ENCODE measurements at places on chromosomes 6 and 20. TPM values are rescaled to one million over a fixed set of nuclear protein-coding genes. Genes with fewer than 3 reads are reported as not detected.

GRCh38 chr20:45163083-45163803, 11.5 kb upstream of the PI3 start:
- no peak overlapping the region for H3K27ac ChIP-seq
- DNase-seq, result no peak
- no peaks in the 10 kb centered on the region for H3K36me3 ChIP-seq
- no peaks in the 10 kb centered on the region for H3K4me1 ChIP-seq

DNA sequence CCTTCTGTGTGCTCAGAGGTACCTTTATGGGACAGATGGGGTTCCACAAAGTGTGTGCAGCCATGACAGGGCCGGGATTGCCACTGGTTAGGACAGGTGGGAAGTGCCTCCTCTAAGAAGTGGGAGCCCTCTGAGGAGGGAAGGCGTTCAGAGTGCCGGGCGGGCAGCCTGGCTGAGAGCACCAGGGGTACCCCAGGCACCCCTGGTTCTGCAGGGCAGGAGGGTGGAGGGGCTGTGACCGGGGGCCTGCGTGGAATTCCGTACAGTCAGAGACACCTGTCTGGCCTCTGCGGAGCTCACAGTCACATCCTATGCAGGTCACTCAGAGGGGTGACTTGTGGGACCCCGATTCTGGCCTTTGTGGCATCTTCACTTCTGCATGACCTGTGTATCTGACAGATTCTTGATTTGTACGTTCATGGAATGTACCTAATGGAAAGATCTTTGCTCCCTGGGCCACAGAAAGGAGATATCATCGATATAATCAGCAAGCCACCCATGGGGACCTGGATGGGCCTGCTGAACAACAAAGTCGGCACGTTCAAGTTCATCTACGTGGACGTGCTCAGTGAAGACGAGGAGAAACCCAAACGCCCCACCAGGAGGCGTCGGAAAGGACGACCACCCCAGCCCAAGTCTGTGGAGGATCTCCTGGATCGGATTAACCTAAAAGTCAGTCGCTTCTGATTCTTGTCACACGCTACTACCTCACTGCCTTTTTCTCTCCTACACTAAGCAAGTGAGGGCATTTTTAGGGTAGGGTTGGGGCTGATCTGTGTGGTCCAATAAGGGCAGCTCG, 190.9 kb downstream of the SASH1 start:
- peaks cover 33% of the 10 kb centered on the region for H3K36me3 ChIP-seq
- no peaks in the 10 kb centered on the region for H3K27me3 ChIP-seq
- H3K4me3 ChIP-seq, result no peak overlapping the region
- DNase-seq, result no peak
- H3K4me1 ChIP-seq, result peaks cover 22% of the 10 kb centered on the region
- no peak overlapping the region for H3K27ac ChIP-seq

GRCh38 chr6:81413306-81413705, 339.2 kb downstream of the TENT5A start:
- H3K36me3 ChIP-seq, result no peaks in the 10 kb centered on the region
- no peak overlapping the region for H3K4me3 ChIP-seq
- H3K27ac ChIP-seq, result no peak overlapping the region

GRCh38 chr6:63910863-63911551, 275.4 kb downstream of the PHF3 start:
- no peaks in the 10 kb centered on the region for H3K27me3 ChIP-seq
- H3K27ac ChIP-seq, result no peak overlapping the region
- DNase-seq, result peak; percentile 43
- H3K4me3 ChIP-seq, result no peak overlapping the region
- H3K36me3 ChIP-seq, result no peaks in the 10 kb centered on the region

DNA sequence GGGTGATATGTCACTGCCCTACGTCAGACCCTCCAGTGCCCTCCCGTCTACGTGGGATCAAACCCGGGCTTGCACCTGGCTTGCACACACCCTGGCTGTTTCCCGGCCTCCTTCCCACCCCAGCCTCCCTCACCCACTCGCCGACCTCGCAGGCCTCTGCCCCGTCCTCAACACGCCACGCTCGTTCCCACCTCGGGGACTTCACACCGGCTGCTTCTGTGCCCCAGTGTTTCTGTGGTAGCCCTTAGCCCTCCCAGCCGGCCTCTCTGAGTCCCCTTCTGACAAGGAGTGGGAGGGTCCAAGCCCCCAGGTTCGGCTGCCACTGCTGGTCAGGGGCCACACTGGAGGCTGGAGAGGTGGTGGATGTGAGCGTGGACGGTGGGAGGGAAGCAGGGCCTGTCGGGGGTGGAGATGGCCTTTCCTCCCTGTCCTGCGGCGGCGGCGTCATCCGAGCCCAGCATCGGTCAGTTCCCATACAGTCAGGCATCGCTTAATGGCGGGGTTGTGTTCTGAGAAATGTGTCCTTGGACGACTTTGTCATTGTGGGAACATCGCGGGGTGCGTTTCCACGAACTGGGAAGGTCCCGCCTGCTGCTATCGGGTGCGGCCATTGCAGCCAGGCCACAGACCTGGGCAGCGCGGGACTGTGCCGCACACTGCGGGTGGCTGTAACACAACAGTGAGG, 11.4 kb upstream of the KIF25 start:
- H3K4me1 ChIP-seq, result no peaks in the 10 kb centered on the region
- H3K36me3 ChIP-seq, result no peaks in the 10 kb centered on the region
- DNase-seq, result no peak
- H3K27me3 ChIP-seq, result no peaks in the 10 kb centered on the region
- no peak overlapping the region for H3K4me3 ChIP-seq

DNA sequence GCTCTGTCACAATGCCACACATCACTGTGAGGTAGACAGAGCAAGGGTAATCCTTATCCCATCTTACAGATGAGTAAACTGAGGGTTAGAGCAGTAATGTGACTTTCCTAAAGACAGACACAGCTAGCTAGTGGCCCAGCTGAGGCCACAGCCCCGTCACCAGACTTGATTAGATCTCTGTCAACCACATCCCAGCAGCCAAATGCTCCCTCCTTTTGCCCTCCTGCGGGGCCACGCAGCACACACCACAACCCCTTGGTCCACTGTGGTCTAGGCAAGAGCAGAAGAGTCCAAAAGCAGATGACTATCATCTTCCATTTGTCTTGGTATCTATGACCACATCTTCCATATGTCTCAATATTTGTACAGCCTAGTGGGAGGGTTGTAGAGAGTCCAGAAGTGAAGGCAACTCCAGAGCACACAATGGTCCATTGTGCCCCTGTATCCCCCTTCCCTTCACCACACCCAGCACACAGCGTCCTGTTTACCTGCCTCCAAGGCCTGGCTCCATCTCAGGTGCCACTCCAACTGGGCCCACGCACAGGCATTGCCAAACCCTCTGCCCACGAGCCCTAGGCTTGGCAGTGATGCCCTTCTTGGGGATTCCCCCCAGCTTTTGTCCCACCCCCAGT, 47.1 kb upstream of the FOXP4 start:
- DNase-seq, result no peak
- no peak overlapping the region for H3K4me3 ChIP-seq
- H3K36me3 ChIP-seq, result no peaks in the 10 kb centered on the region

- H3K4me1 ChIP-seq, result no peaks in the 10 kb centered on the region
- H3K27ac ChIP-seq, result no peak overlapping the region
- H3K36me3 ChIP-seq, result no peaks in the 10 kb centered on the region
- no peaks in the 10 kb centered on the region for H3K27me3 ChIP-seq
- no peak for DNase-seq
These were observed 100.8 kb upstream of the MYL9 start for GRCh38 chr20:36440370-36441026.

DNA sequence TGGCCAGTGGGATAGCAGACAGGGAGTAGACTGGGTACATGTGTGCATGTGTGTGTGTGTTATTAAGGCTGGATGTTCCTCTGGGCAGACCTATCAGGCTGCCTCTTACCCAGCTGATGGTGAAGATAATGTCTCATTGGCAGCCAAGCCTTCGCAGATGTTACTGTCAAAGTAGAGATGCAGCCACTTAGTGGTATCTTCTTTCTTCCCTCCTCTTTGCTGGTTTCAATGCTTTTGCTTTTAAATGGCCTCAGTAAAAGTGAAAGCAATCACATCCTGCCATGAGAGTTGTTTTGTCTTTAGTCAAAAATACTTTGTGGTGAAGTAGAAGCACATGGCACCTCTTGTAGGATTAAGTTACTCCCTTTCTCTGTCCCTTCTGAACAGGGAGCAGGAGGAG, 57.5 kb downstream of the SNRNP48 start:
- no peak overlapping the region for H3K4me3 ChIP-seq
- H3K36me3 ChIP-seq, result no peaks in the 10 kb centered on the region
- no peak overlapping the region for H3K27ac ChIP-seq
- no peaks in the 10 kb centered on the region for H3K4me1 ChIP-seq
- DNase-seq, result no peak

DNA sequence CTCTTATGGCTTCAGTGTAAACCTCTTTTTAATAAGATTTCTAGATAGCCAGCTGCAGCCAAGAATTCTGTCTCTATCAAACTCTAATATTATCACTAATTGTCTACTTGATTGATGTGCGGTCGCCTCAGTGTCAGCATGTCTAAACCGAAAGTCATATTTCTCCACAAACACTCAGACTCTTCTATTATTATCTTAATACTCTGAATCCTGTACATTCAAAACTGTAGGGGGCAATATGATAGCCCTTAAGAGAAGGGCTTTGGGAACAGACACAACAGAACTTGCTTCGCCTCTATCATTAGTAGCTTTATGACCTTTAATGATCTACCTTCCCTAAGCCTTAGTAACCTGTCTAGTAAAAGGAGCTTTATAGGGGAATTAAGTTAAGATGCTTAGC, 379.7 kb upstream of the PTCHD4 start:
- H3K4me1 ChIP-seq, result no peaks in the 10 kb centered on the region
- no peak overlapping the region for H3K27ac ChIP-seq
- no peak overlapping the region for H3K4me3 ChIP-seq
- H3K27me3 ChIP-seq, result no peaks in the 10 kb centered on the region
- no peaks in the 10 kb centered on the region for H3K36me3 ChIP-seq
- DNase-seq, result no peak

GRCh38 chr6:43723737-43724295, 36.2 kb upstream of the MRPS18A start:
- peak overlapping the region; percentile 36 for H3K27ac ChIP-seq
- peak; percentile 73 for DNase-seq
- no peaks in the 10 kb centered on the region for H3K36me3 ChIP-seq
- H3K27me3 ChIP-seq, result no peaks in the 10 kb centered on the region
- H3K4me3 ChIP-seq, result no peak overlapping the region

- H3K4me3 ChIP-seq, result no peak overlapping the region
- no peak for DNase-seq
- H3K27me3 ChIP-seq, result no peaks in the 10 kb centered on the region
- H3K36me3 ChIP-seq, result peaks cover 43% of the 10 kb centered on the region
- H3K4me1 ChIP-seq, result no peaks in the 10 kb centered on the region
These were observed 110.6 kb downstream of the PREX1 start for GRCh38 chr20:48717095-48717672.

- no peak overlapping the region for H3K4me3 ChIP-seq
- no peak for DNase-seq
- H3K27me3 ChIP-seq, result no peaks in the 10 kb centered on the region
- H3K4me1 ChIP-seq, result no peaks in the 10 kb centered on the region
- H3K36me3 ChIP-seq, result no peaks in the 10 kb centered on the region
- no peak overlapping the region for H3K27ac ChIP-seq
These were observed 384.4 kb upstream of the AGPAT4 start for GRCh38 chr6:161658211-161658610.

GRCh38 chr20:43900121-43900466, 14.6 kb upstream of the TOX2 start:
- H3K4me3 ChIP-seq, result no peak overlapping the region
- no peaks in the 10 kb centered on the region for H3K36me3 ChIP-seq
- H3K27me3 ChIP-seq, result no peaks in the 10 kb centered on the region
- no peaks in the 10 kb centered on the region for H3K4me1 ChIP-seq
- H3K27ac ChIP-seq, result no peak overlapping the region

GRCh38 chr6:105994591-105995390, 91.3 kb upstream of the PRDM1 start:
- H3K36me3 ChIP-seq, result no peaks in the 10 kb centered on the region
- H3K27me3 ChIP-seq, result peaks cover 58% of the 10 kb centered on the region
- DNase-seq, result peak; percentile 67
- peak overlapping the region; percentile 51 for H3K4me3 ChIP-seq
- peaks cover 6% of the 10 kb centered on the region for H3K4me1 ChIP-seq
- no peak overlapping the region for H3K27ac ChIP-seq

- DNase-seq, result peak; percentile 23
- H3K27me3 ChIP-seq, result no peaks in the 10 kb centered on the region
- peaks cover 22% of the 10 kb centered on the region for H3K4me1 ChIP-seq
- no peak overlapping the region for H3K4me3 ChIP-seq
These were observed 80.3 kb downstream of the NDUFAF5 start for GRCh38 chr20:13865156-13865555.

GRCh38 chr6:89021629-89022028, 58.2 kb upstream of the RNGTT start:
- DNase-seq, result no peak
- no peak overlapping the region for H3K27ac ChIP-seq
- peaks cover 7% of the 10 kb centered on the region for H3K4me1 ChIP-seq

- DNase-seq, result no peak
- no peaks in the 10 kb centered on the region for H3K27me3 ChIP-seq
- H3K4me1 ChIP-seq, result no peaks in the 10 kb centered on the region
- H3K4me3 ChIP-seq, result no peak overlapping the region
- H3K27ac ChIP-seq, result no peak overlapping the region
These were observed 62.7 kb upstream of the ELOVL5 start for GRCh38 chr6:53411451-53411850.

- no peak overlapping the region for H3K27ac ChIP-seq
- no peak for DNase-seq
- no peaks in the 10 kb centered on the region for H3K4me1 ChIP-seq
- H3K36me3 ChIP-seq, result no peaks in the 10 kb centered on the region
- no peak overlapping the region for H3K4me3 ChIP-seq
These were observed 107.6 kb upstream of the TRAF3IP2 start for GRCh38 chr6:111713236-111713635.

Gene AKAP12
- total RNA-seq, result 37.3 TPM

Gene CALHM6
- not detected for total RNA-seq

Gene C4B
- total RNA-seq, result 2.3 TPM

Gene PARD6B
- total RNA-seq, result 24.7 TPM

All from A673 (cell line).